A375 (cell line): ENCODE measurements at places on chromosomes 3 and 15. TPM values are rescaled to one million over a fixed set of nuclear protein-coding genes. Genes with fewer than 3 reads are reported as not detected.

Gene ABTB1
- 4.5 and 5.1 TPM in 2 replicates for total RNA-seq

Gene TNNC1
- 1.1 and 1.5 TPM in 2 replicates for total RNA-seq

Gene RBP2
- not detected in 2 replicates for total RNA-seq

Gene PLA1A
- total RNA-seq: not detected in 2 replicates

Gene CLDN18
- not detected in 2 replicates for total RNA-seq

Gene CPLX3
- 0.08 and 0.15 TPM in 2 replicates for total RNA-seq

Gene SMCO1
- total RNA-seq: not detected in 2 replicates

Gene HIGD1A
- 53.3 and 64.7 TPM in 2 replicates for total RNA-seq

Gene XCR1
- total RNA-seq: not detected in 2 replicates

Gene FBXO40
- not detected in 2 replicates for total RNA-seq
